ENCODE measurements at places on chromosomes 12 and 14.

DNA sequence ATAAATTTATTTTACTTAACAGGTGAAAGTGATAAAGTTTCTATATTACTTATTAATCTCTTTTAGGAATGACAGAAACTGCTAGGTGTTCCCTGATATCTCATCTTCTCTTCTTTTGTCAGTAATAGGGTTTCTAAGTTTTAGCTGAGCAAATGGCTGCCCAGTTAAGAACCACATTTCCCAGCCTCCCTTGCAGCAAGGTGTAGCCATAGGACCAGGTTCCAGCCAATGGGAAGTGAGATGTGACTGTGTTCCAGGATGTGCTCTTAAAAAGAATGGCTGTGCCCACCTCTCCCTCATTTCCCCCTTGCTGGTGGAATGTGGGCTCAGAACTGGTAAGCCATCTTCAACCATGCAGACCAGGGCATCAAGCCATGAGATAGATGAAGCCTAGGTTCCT lies 165.6 kb downstream of the HELB start:
- no peak for DNase-seq

- DNase-seq = no peak
Measured at GRCh38 chr14:52686176-52686575, 9.2 kb downstream of the ERO1A start.

GRCh38 chr14:61631045-61631687 lies 64.1 kb upstream of the HIF1A start:
- DNase-seq = no peak

DNA sequence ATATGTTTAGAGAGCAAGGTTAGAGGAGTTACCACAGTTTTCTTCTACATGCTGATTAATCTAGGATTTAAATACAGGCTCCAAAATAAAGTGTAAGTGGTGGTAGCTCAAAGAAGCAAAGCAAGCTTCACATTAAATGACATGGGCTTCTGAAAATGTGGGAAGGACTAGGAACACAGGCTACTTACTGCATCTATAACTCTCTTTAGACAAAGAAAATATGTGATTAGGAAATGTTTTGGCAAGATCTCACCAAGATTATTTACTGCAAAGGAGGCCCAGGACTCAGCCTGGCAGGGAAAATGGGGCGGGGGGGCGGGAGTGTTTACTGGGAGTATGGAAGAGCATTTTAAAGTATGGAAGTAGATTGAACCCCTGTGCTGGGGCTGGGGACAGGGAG lies 39.4 kb downstream of the ETV6 start:
- DNase-seq = no peak

DNA sequence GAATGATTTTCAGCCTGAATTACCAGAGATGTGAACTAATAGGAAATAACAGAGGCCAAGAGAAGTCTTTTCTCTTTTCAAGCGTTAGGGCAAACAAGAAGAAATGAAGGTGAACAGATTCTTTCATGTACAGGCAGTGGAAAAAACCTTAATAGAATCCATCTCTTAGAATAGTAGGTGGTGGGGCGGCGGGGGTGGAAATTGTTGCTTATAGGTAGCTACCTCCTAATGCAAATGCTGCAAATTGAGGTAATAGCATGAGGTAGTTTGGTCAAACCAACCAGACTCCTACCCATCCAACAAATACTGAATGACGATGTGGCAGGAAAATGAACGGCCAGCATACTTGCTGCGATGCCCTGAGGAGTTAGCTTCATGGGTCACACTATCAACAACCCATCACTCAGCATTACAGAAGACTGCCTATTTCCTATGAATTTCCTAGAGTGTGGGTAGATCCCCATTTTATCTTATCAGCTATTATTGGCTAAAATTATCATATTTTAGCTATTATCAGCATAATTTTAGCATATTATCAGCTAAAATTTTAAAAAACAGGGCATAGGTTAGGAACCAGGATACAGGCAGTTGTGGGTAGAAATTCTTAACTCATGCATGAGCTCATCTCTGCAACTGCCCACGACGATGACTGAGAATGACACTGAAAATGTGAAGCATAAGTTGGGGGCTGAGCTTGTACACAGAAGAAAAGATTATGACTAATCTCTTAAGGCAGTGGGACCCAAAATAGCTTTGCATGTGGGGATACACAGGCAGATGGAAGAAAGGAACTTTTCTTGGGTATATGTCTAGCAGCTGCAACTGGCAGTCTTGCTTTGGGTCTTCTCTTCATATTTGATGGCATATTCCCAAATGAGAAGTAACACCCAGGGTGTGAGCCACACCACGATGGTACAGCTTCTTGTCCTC lies 68.7 kb downstream of the NIN start:
- DNase-seq = no peak

GRCh38 chr12:128871516-128871892 lies 18.2 kb downstream of the GLT1D1 start:
- DNase-seq = no peak

- DNase-seq = peak; percentile 9
Measured at GRCh38 chr14:58637040-58637390, 747 bp upstream of the DACT1 start.

- DNase-seq = no peak
Measured at GRCh38 chr12:10361084-10361483, 28.8 kb downstream of the KLRK1 start.

DNA sequence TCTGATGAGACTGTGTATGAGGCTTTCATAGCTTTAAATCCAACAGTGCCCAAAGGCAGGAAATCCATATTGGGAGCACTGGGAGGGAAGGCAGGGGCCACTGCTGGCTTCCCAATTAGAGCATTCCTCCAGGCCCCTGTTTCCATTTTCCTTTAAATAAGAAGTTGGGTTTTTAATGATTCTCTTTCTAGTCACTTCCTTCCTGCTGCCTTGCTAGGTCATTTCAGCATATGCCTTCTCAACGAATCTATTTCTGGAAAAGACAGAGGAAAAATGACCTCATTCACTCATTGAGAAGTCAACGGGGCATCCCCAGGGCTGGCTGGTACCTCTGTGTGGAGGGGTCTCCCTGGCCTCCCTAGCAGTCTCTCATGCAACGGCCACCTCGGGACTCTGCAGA lies 43.5 kb downstream of the IGF1 start:
- DNase-seq = no peak

DNA sequence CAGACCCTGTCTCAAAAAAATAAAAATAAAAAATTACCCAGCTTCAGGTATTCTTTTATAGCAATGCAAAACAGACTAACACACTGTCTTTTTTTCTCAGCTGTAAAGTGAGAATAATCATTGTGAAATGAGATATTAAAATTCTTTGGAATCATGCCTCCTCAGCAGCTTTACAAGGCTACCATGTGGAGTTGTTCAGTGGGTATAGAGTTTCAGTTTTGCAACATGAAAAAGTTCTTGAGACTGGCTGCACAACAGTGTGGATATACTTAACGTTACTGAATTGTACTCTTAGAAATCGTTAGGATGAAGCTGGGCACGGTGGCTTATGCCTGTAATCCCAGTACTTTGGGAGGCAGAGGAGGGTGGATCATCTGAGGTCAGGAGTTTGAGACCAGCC lies 15.7 kb upstream of the MAPKAPK5 start:
- DNase-seq = no peak

DNA sequence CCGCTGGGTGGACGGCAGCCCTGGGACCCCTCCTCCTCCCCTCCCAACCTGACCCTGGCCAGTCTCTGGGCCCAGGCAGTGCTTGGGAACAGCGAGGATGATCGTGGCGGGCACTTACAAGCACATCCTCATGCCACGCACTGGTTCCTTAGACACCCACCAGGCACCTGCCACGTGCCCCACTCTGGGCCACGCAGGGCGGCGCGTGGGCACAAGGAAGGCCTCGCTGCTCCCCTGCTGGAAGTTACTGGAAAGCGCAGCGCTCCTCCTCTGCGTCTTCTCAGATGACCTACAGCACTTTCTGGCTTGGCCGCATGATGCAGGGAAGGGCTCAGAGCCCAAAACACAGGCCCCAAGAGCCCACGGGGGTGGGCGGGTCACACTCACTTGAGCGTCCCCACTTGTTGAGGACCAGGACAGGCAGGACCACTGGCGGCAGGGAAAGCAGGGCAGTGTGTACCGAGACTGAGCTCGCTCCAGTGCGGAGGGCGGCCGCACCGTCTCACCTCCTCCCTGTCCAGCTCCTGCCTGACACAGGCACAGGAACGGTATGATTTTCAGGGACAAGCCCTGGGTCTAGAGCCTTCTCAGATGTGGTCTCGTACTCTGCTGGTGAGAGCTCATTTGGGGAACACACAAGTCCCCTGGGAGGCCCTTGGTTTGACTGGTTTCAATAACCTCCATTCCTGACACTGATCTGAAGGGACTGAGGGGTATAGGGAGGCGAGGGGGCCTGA lies 128.3 kb upstream of the EVL start:
- DNase-seq = no peak

- no peak for DNase-seq
Measured at GRCh38 chr12:101634724-101635123, 40.0 kb downstream of the MYBPC1 start.

DNA sequence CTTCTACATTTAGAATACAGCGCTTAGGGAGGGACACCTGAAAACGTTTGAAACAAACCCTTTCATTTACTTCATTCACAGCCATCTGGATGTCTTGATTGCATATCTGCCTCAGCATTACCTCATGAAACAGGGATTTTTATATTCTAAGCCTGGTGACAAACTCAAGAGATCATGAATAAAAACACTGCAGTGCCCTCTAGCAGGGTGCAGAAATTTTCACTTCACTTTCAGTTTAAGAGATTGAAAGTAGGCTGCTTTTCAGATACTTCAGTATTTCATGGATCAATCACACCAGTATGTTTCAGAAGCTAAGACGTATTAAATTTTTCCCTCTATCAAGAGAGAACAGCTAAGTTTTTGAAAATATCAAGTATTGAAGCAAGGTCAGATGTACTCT lies 467.8 kb downstream of the MDGA2 start:
- DNase-seq = no peak

DNA sequence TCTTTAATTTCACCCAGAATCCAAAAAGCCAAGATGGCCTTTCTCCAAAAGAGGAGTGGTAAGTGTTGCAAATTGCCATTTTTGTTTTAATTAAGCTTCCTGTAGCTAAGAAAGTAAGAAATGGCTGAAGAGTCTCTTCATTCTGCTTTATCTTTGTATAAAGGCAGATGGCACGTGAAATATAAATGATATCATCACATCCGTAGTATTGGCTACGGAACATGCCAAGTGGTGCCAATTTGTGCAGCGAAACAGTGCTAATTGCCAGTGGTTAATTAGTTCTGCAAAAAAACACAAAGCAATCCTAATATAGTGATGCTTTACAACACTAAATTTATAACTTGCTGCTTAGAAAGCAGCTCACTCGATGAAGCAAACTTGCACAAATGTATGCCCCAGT lies 29.4 kb downstream of the PLEKHG7 start:
- no peak for DNase-seq

GRCh38 chr14:92154283-92154942 lies 32.6 kb downstream of the CPSF2 start:
- no peak for DNase-seq

- DNase-seq = no peak
Measured at GRCh38 chr14:101737414-101738339, 23.8 kb upstream of the PPP2R5C start.

GRCh38 chr14:84891404-84891803 lies 638.5 kb upstream of the FLRT2 start:
- no peak for DNase-seq

GRCh38 chr12:111312708-111313107 lies 56.2 kb downstream of the PHETA1 start:
- no peak for DNase-seq

DNA sequence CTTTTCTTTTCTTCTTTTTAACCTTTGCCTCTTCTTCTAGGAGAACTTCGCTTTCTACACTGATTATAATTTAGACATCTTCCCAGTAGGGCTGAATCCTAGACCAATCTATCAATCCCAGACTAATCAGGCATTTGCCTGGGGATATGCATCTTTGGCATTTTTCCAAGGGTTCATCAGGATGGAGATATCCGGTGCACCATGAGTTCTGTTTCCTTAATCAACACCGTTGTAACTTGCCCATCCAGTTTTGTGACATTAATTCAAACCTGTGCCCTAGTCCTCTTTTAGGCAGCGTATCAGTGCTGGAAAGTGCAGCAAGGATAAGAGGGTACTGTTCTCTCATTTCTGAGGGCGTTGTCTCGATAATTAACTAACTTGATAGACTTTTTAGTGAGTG lies 617 bp upstream of the MGP start:
- DNase-seq = no peak

GRCh38 chr14:101196795-101197590 lies 293.5 kb upstream of the RTL1 start:
- no peak for DNase-seq

GRCh38 chr14:63295231-63295685 lies 23.5 kb downstream of the GPHB5 start:
- DNase-seq = no peak

DNA sequence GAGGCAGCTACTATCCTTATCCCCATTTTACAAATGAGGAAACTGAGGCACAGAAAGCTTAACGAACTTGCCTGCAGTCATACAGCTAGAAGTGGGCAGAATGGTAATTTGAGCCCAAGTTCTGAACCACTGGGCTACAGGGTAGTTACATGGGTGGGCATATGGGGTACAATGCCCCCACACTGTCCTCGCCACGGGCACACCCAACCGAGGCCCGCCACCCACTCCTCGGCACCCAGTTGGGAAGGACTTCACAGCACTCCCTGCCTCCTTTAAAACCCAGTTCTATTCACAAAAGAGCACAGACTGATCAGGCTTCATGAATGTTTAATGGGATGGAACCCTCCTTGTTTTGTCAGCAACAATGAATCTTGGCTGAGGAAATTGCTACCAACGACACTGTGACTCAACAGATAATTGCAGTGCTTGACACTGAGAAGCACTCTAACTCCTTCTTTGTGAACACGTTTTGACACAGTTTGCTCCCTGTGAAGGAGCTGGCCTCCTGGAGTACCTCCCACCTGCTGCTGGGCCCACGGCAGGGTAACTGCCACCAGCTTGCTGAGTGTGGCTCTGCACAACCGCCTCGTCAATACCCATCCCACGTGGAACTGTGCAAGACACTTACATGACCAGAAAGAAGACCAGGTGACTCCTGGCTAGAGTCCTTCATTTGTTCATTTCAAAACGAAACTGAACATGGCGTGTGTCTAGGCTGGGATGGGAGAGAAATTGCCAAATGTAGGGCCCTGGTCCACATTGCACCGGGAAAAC lies 63.5 kb downstream of the CLMN start:
- DNase-seq = no peak

DNA sequence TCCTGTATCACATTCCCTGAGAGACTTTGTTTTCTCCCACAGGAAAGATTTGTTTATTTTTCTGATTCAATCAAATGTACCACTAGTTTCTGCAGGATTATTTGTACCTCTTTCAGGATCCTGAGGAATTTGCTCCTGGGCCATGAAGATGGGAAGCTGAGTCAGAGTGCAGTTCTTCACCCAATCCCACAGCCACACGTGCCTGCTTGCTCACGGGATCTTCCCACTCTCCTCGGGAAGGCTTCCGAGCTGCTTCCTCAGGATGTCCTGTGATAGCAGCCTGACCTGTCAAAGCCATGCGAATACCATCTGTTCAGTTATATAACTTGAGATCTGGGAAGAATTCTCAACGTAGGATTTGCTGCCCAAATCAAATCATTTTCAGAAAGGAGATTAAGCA lies 41.8 kb upstream of the HIF1A start:
- DNase-seq = no peak

- DNase-seq = no peak
Measured at GRCh38 chr14:49051328-49052060, 534.7 kb downstream of the RPS29 start.

Data from T-cell (primary cell).